Spinal cord (tissue), 10 donors: ENCODE measurements at places on chromosomes 4 and X.

DNA sequence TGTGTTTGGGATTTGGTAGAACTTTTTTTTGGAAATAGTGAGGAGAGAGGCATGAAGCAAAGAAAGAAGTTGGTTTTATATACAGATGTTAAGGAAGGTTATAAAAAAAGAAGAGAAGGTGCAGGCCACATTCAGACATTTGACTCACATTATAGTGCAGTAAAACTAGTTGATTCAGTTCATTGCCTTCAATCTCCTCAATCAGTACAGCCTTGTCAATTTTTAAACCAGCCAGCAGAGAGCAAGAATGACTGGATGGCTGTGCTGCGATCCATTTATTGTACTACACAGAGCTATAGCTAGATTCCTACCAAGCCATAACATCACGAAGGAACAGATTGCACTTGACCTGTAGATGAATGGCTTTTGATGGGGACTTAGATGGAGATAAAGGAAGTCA lies 79.7 kb upstream of the LSM6 start:
- no peak for DNase-seq

- DNase-seq, result no peak
Measured at GRCh38 chrX:28135378-28136047, 154.3 kb upstream of the DCAF8L1 start.

DNA sequence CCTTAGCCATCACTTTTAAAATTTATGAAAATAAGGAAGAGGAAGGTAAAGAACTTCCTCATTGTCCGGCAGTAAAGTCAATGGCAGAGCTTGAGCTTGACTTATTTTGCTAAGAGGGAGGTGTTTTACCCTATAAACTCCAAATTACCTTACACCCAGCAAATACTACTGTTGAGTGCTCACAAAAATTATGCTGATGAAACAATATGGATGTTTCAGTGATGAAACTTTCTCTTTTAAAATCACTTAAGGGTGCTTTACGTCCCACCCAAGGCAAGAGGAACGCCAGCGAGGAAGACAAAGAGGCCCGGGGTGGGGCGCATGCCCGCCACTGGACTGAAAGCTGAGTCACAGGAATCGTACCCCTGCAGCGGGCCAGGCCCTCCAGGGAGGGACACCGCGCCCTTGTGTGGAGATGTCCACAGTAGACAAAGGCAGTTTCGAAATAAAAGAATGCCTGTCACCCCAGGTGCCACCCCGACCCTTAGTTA lies 560 bp upstream of the TMSB4X start:
- DNase-seq, result peak; percentile 81

GRCh38 chr4:177673985-177674489 lies 231.8 kb upstream of the AGA start:
- no peak for DNase-seq

DNA sequence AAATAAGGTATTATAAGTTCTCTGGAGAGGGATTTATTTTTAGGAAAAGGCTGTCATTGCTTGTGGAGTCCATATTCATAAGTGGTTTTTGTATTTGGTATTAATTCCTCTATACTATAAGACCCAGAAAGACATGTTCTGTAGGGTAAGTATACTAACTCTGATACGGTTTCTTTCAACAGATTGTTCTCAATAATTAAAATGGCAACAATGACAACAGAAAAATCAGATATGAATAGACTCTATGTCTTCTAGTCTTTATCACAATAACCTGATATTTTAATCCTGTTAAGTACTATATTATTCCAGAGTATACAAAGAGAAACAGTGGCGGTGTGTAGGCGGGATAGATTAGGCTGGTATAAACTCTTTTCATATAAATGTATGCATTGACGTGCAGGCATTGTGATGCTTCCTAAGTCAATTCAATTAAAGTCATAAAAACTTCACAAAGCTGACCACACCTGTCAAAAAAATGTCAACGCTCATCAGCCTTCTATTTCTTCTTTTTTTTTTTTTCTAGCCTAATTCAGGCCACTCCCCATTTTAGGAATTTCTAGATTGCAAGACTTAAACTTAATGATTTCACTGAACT lies 150.4 kb downstream of the TRIML1 start:
- no peak for DNase-seq

GRCh38 chrX:1336948-1337779 lies 579 bp downstream of the IL3RA start:
- no peak for DNase-seq

DNA sequence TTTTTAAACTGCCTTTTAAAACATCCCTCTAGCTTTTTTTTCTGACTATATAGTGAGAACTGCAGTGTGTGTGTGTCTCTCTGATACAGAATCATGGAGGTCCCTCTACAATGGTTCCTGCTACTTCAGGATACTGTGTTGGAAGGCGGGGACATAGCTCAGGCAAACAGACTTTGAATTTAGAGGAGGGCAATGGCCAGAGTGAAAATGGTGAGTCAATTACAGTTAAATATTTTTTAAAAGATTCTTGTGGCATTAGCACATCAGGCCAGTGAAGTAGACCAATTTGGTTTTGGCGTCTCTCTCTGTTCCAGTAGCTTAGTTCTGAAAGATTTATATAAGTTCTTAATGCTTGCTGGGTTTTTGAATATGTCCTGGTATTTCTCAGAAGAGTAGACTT lies 47.1 kb downstream of the ALG13 start:
- no peak for DNase-seq

DNA sequence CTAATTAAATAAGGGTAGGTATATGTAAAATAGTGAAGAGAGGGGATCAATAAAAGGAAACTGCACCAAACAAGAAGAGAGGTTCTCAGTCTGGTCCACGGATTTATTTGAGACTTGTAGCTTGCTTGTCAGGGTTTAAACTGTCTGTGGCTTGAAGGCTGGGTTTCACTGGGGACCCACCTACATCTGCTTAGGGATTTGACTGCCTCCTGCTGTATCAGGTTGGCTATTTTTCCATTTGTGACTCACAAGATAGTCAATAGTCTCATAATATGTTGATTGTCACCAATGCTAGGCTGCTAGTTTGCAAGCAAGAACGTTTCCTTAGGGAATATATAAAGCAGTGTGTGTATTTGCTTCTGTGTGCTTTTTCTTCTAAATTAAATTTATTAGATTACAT lies 1950.7 kb upstream of the IGFBP7 start:
- DNase-seq, result no peak

DNA sequence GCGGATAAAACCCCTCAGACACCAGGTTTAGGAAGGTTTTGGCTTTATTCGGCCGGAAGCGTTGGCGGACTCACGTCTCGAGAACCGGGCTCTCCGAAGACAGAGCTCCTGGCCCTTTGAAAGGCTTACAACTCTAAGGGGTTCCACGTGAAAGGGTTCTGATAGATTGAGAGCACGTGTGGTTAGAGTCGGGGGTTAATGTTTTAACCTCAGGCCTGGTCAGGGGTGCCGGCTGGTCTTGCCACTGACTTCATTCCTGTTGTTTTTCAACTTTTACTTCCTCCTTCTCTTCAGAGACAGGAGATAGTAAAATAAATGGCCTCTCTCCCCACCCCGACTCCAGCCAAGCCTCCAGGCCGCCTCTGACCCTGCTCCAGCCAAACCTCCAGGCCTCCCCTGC lies 4.7 kb upstream of the ASMT start:
- no peak for DNase-seq

- DNase-seq, result no peak
Measured at GRCh38 chr4:56757821-56758411, 63.6 kb downstream of the SPINK2 start.

DNA sequence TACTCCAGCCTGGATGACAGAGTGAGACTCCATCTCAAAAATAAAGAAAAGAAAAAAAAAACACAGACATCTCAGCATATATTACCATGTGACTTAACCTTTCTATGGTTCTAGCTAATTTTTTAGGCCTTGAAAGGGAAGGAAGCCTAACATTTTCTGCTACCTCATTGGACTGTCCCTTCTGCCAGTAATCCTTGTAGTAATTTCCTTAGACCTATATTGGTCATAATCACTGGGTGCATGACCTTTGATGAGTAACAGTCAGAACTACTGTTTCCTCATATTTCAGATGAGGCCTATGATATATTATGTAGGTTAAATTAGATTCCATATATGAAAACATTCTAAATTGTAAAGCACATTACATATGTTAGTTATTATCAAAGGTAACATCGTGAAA lies 9.6 kb downstream of the XIAP start:
- DNase-seq, result no peak
